MG63 (cell line): ENCODE measurements at places on chromosomes 2 and 18.

GRCh38 chr2:191635333-191636234, 42.4 kb upstream of the NABP1 start:
- DNase-seq = no peak

DNA sequence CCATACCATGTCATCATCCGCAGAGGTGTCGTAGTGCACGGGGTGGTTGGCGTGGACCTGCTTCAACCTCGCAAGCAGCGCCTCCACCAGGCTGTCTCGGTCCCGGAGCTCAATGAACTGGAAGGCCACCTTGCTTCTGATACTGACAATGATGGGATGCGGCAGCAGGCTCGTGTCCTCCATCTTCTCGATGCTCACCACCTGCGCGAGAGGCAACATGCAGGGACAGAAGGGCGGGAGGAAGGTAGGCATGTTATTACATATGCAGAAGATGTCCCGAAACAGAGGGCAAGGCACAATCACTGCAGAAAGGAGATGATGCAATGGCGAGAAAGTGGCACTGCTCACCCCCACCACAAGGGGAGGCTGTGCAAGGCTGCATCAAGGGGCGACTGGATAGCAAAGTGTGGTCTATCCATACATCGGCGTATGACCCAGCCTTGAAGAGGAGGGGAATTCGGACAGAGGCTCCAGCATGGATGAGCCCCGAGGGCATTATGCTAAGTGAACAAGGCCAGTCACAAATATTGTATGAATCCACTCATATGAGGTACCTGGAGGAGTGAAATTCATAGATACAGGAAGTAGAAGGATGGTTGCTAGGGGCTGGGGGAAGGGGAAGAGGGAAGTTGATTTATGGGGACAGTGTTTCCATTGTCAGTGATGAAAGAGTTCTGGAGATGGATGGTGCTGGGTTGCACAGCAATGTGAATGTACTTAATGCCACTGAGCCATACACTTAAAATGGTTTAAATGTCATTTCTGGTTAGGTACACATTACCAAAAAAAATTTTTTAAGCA, 36.6 kb downstream of the RPL31 start:
- DNase-seq = peak; percentile 21

DNA sequence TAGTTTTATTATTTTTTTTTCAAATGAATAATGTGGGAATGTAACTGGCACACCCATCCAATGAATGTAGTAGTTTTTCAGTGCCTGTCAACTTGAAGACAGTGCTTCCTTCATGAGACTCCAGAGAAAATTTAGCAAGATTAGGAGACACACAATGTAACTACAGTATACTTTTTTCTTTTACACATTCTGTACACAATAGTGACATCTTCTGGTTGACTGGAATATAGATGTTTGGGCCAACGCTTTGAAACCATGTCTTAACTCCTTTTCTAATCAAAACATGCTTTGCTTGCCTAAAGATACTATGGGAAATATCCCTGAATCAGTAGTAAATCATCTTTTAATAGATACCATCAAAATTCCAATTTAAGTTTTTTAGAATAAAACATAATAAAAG, 229.5 kb upstream of the ZC3H15 start:
- DNase-seq = no peak

GRCh38 chr2:241924069-241924908, 54.8 kb downstream of the RTP5 start:
- DNase-seq = no peak

GRCh38 chr18:9855681-9856080, 30.1 kb upstream of the TXNDC2 start:
- DNase-seq = no peak
